ENCODE measurements at places on chromosomes 12 and 14.

- DNase-seq = no peak
These were observed 9.1 kb downstream of the GPR19 start for GRCh38 chr12:12686925-12687324.

- no peak for DNase-seq
These were observed 117.4 kb downstream of the KTN1 start for GRCh38 chr14:55697414-55697861.

DNA sequence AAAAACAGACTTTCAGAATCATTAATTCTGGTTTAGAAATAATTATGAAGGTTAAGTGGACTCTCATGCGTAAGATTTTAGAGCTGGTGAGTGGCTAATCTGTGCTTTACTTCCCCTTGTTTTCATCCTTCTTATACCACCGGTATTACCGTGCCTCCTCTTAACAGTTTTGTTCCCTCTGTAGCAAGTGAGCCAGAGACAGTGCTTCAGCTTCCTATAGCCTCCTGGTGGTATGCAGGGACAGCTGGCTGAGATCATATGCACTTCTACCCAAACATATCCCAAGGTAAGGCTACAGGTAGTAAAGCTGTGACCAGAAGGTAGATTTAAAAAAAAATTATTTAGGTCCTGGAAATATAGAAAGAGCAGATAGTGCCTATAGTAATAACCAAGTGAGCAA is 55.2 kb downstream of the PDE3A start:
- no peak for DNase-seq

- DNase-seq = no peak
These were observed 143.4 kb downstream of the HMGA2 start for GRCh38 chr12:65967696-65968095.

- DNase-seq = no peak
These were observed 33.7 kb downstream of the MAPK1IP1L start for GRCh38 chr14:55085060-55085660.

DNA sequence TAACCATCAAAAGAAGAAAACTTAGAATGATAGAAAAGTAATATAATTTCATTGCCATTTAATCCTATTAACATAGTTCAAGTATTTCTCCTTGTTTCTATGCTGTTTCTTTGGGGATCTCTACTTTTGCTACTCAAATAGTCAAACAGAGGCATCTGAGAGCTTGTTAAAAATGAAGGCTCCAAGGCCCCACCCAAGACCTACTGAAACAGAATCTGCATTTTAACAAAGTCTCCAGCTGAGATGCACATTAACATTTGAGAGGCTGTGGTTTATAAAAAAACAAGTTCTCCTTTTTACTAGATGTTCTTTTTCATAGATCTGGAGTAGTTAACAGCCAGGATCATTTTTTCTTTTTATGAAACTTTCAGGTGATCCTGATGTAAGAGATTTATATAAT is 31.8 kb downstream of the PPFIA2 start:
- no peak for DNase-seq

GRCh38 chr12:49870501-49871262 is 27.8 kb upstream of the BCDIN3D start:
- no peak for DNase-seq

GRCh38 chr12:81596558-81596957 is 162.6 kb downstream of the PPFIA2 start:
- no peak for DNase-seq
